ENCODE measurements at places on chromosomes 1 and 21.

- no peak for DNase-seq
Observed at GRCh38 chr1:55867304-55867843, 652.2 kb upstream of the USP24 start.

GRCh38 chr1:40763742-40764532, 19.6 kb upstream of the KCNQ4 start:
- DNase-seq, result no peak

DNA sequence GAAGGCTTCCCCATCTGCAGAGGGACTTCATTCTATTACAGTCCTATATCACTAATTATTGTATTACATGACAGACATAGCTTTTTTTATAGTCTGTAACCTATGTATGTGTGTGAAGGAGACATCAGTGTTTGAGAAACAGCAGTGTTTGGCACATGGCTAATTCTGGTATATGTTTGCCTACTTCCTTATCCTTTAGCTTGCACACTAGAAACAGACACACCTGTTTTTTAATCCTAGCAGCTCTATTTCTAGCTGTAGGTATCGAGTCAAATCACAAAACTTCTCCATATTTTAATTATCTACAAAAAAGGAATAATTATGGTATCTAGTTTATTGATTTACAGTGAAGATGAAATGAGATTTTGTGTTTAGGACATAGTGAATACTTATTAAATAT, 129.4 kb upstream of the CACYBP start:
- no peak for DNase-seq

DNA sequence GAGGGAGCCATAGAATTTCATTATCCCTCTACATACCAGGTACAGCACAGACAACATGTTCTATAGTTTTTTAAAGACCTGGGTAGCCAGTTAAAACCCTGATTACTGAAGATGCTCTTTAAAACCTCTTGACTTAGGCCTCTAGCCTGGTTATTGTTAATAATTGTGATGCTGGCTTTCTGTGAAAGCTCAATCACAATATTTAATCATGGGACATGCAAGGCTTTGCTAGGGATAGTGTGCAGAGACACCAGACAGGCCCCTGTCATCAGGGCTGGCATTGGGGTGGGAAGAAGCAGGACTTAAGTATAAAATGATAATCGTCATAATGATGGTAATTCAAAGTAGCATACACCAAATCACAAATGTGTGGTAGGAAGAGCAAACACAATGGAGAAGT, 274.4 kb downstream of the PTBP2 start:
- no peak for DNase-seq

DNA sequence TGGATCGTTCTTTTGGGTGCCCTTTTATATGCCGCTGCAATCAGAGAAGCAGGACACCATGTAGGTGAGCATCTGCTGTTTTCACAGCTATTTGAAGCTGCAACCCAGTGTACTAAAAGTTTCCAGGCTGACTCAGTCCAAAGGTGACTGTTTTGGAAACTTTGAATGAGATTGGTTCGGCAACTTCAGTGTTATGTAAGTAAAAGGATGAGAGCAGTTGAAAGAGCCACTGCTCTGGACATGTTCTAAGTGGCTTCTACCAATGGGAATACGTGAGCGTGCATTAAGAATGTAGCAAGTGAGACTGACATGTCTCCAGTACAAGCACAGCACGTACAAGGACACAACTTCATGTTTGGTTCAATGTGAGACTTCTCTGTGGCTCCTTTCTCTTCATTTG, 55.6 kb downstream of the DDR2 start:
- DNase-seq, result no peak

DNA sequence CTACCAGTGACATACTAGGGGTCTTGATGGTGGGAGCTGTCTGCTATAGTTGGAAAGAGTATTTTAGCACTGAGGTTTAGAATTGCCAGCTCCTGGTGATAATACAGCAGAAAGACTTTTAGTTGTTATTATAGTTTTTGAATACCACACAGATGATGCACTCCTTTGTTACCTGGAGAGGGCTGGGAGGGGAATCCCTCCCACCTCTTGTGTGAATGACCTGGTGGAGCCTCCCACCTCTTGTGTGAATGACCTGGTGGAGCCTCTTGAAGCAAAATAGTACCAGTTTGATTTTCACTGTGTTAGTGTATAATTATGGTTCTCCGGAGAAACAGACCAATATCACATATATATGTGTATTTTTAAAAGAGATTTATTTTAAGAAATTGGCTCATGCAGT, 3.3 kb downstream of the DISP1 start:
- no peak for DNase-seq

DNA sequence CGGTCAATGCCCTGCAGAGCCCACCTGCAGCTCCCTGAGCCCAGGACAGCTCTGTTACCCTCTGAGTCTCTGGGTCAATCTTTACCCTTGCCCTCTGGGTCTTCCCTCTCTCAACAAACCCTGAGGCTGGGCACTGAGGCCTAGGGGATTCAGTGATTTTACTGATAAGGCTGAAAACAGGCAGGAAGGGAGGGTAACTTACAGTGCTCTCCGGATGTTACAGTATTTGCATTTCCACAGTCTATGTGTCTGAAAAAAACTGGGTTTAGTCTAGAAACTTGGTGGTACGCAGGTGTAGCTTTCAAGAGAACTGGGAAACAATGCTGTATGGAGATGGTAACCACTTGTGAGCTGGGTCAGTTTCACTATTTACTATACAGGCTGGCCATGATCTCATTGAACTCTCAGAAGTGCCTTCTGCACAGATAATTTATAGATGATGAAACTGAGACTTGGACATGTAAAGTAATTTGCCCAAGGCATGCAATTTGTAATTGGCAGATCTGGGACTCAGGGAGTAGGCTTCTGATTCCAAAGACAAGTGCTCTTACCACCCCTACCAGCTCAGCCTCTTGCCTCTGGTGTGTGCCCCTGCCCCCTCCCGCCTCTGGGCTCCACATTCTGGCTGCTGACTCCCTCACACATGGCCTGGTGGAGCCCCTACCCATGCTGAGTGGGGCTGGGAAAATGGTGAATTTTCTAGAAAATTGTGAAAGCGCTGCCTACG, 48.8 kb downstream of the TENT5C start:
- no peak for DNase-seq

DNA sequence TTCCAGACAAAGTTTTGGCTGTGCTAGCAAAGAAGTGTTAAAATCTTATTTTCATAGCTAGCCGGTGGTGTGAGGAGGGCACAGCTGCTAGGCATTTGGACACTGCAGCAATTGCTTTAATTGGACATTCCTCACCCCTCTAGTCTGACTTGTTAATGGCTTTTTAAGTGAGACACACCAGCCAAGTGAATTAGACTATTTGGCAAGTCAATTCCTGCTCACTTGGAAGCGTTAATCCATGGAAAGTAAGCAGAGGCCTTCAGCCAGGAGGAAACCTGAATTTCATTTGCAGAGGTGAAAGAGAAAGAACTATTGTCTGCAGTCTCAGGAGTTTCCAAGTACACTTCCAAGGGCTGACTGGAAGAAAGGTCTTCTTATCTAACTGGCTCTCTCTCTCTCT, 175.7 kb downstream of the ST6GALNAC3 start:
- no peak for DNase-seq

- no peak for DNase-seq
Observed at GRCh38 chr1:191498318-191498717, 659.9 kb upstream of the RGS18 start.

- no peak for DNase-seq
Observed at GRCh38 chr1:102050556-102050955, 53.8 kb upstream of the OLFM3 start.

DNA sequence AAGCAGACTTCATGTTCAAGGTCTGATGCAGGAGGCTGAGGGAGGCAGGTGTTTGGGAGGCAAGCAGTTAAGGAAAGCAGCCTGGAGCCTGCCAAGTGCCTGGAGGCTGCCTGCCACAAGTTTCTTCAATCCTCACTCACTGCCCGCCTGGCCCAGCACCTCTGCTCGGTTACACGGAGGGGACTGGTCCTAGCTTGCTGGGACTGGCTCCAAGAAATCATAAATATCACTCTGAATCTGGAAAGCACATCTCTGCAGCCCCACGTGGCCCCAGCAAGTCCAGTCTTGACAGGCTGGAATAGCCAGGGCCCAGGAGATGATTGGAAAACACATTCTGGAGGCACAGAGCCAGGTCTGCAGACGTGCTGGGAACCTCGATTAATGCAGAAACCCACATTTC, 83.9 kb downstream of the BCAR3 start:
- DNase-seq, result no peak

DNA sequence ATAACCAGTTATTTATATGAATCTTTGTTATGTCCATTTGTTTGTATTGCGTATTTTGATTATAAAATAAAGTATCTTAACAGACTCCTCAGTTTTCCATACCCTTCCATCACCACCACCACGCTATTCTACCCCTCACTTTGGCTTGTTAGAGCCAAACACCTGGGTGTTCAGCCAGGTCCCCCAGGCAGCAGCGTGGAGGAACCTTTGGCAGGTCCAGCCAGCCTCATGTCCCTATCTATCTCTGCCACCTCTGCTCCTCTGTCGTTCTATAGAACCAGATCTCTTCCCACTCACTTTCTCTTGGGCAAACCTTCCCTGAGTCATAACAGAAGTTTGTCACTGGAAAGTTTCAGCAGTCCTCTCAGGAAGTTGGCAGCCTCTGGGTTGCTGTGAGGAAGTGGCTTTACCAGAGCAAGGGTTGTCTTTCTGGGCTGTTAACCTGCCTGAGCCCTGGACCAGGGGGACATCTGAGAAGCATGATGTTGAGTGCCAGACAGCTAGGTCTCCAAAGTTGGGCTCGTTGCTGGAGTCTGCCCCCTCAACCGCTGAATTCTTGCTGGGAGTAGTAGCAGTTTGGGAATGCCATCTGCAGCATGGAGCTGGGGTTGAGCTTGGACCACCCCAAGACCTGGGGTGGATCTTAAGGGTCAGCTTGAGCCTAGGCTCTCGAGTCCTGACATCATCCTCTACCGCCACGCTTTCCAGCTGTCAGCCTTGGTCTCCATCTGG, 996 bp upstream of the SH3BGRL3 start:
- peak; percentile 84 for DNase-seq

DNA sequence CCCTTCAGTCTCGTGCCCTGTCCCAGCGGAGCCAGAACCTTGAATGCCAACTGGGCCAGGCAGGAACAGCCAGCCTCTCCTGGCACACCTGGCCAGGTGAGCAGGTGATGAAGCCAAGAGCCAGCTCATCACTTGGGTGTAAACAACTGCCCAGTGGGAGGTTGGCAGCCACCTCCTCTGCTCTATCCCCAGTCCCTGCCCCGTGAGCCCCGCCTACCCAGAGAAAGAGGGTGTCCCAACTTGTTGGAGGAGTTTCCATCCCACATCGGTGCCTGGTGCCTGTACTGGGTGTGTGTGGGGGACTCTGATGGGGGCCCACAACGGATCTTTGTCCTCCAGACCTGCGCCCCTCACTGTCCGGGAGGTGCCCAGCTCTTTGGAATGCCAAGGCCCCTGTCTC, 17.8 kb upstream of the FAM131C start:
- no peak for DNase-seq

- DNase-seq, result no peak
Observed at GRCh38 chr21:27301220-27301619, 334.3 kb upstream of the ADAMTS5 start.

DNA sequence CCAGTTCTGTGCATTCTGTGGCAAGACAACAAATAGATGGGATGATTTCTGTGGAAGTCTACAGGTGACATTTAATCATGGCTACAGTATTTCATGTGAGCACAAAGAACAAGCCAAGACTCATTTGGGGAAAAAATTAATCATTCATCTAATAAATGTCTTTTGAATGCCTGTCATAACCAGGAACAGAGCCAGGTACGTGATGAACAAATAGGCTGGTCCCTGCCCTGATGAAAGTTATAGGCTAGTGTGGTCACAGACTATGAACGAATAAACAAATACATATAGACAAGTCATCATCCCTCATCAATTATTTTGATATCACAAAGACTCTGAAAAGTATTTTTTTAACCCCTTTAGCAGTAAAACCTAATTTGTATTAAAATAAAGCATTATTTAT, 226.4 kb upstream of the RRP15 start:
- DNase-seq, result no peak

DNA sequence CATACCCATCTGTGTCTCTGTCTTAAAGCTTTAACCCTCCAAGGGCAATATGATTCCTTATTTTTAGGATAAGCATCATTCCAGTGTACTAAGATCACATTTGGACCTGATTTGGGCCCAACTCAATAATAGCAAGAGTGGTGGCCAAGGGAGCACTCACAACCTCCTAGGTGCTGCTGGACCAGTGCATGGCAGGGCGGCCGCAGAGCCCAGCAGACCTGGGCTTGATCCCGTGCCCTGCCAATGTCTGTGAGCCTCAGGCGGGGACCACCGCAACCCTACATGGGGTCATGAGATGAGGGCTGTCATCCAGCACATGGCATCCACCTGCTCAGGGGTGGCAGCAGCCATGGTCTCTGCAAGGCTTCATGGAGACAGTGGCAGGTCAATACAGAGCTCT, 201.8 kb upstream of the TMEM51 start:
- no peak for DNase-seq

DNA sequence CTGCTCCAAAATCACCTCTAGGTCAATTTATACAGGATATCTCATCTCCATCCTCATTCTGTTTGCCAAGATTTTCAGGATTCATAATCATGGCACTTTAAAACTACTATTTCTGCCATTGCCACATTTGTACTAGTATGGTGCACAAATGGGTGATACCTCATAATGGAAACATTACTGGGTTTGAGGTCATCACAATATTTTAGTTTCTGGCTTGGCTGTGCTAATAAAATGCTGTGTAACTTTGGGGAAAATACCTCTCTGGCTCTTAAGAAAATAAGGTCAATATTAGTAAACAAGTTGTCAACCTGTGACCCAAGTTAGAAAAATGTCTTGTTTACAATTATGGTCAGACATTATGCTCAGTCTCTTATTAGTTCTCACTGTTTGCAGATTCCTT, 4.7 kb upstream of the SLAMF7 start:
- DNase-seq, result no peak

DNA sequence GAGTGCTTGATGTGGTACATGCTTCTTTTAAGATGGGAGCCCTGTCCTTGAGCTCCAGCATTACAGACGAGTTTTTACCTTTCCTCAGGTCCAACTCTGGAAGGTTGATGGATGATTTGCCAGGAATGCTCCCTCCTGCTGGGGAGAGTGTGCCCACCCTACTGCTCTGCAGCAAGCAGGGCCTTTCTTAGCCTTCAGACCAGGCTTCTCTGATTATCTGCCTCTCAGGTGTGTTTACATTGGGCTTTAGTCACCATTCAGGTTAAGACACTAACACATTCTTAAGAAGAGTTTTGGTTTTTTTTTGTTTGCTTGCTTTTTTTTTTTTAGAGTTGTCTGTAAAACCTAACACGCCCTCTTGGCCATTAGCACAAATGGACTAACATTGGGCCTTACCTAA, 301.8 kb downstream of the KCNT2 start:
- DNase-seq, result no peak
